NCI-H187 (cell line): ENCODE measurements at places on chromosomes 1 and 21.

DNA sequence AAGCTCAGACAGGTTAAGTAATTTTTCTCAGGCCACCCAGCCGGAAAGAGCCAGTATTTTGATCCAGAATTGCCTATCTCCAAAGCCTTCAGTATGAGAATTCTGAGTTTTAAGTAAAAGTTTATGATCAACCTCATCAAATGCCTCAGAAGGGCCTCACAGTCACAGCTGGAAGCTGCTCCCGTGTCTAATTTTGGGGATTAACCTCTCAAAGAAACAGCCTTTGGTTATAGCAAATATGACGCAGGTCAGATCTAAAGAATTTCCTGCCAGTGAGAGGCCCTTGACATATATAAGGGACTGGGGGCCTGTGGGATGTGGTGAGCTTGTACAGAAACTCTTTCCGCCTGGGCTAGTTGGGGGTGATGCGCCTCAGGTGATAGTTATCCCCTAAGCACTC, 2.3 kb downstream of the EXTL1 start:
- no peak for DNase-seq

DNA sequence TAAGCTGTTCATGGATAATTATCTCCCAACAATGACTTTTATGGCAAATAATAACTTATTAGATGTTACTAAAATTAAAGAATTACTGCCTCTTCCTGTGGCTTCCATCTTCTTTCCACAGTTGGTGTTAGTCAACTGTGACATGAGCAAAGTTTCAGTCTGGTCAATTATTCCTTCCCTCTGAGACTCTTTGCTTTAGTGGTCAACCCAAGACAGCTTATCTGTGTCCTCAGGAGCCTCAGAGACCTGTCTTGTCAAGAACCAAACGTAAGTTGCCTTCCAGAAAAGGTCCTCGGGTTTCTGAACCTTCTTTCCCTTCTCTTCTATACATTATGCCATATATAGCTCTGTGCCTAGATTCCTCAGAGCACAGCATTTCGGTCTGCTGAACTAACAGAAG, 263.2 kb upstream of the ZP4 start:
- no peak for DNase-seq

DNA sequence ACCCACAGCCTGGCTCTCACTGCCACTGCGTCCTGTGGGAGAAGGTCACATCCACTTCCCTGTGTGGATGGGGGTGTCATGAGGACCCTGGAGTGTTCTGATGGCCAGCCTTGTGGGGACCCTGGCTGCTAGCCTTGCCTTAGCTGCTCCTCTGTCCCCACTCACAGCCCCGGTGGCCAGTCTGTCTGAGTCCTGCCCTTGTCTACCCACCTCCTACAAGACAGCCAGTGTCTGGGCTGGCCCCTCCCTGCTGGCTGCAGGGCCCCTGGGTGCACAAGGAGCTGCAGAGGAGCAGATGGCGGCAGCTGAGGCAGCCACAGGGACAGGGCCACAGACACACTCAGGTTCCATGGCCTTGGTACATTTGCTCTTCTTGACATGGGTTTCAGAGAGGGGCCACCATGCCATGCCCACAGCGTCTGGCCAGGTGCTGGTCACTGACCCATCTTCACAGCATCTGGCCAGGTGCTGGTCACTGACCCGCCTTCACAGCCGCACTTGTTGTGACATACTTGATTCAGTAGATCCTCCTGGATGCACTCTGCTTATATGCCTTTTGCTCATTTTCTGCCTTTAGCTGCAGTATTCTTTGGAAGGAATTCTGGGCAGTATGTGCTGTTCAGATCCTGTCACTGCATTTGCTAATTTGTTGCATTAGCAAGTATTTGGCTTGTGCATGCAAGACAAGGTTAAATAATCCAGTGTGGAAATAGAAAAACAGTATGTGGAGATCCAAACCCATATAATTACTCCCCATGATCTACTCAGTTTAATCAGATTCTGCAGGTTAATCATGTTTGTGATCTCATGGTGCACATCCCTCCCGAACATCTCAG, 157.8 kb downstream of the PCBP3 start:
- DNase-seq, result no peak

GRCh38 chr1:201016211-201016651, 7.3 kb downstream of the KIF21B start:
- DNase-seq, result no peak

DNA sequence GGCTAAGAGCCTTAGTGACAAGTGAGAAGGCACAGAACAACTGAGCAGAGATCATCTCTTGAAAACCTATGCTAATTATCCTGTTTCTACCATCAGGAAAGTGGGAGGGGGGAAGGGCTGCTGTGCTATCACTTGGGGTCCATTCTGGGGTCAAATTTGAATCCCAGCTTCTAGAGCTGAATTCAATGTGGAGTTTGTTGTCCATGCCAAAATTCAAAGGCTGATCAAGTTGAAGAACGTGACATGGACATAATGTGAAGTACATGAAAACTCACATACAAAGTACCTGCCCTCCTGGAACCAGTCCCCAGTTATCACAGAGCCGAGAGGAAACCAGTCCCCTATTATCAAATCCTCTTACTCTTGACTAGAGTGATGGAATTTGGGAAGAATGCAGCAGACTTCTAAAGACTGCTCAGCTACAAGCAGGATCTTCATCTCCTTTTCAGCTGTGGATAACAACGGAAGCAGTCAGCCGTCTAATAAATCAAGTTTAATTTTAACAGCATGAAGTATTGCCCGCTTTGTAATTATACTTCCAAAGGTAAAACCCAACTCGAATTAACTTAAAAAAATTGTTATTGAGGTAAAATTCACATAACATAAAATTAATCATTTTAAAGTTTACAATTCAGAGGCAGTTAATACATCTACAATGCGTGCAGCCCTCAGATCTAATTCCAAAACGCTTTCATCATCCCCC, 78.3 kb downstream of the SLC45A1 start:
- no peak for DNase-seq
